ENCODE measurements at places on chromosomes 3 and 15.

DNA sequence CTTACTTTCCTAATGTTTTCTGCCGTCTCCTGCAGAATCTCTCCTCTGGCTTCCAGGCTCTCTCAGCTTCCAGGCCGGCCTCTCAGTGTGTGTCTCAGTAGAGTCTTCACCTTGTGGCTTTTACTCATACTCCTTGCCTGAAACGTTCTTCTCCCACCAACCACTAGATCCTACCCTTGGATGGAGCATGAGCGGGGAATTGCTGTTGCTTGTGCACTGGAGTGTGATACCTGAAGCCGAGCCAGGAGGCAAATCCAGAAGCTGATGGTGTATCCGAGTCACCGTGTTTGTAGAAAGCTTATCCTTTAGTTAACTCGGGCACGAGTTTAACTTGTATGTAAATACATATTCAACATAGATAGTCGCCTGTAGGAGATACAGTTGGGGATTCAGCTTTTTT is 285.0 kb upstream of the C2CD4B start:
- DNase-seq: no peak

- no peak for DNase-seq
Measured at GRCh38 chr3:177196008-177196455, 1.2 kb downstream of the TBL1XR1 start.

DNA sequence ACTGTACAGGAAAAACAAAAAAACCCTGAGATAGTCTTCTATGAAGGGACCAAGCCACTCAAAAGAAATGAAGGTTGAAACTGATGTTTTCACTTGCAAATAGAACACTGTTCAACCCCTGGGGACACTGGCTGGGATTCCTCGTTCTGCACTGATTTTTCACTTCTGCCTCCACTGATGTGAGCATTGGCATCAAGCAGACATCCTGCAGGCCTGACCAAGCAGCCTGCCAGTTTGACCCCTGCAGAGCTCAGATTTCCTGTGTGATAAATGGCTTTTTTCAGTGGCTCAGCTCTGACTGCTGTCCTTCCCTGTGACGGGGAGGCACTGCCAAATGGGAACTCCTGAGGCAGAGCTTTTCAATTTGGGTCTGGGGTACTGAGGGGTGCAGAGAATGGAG is 50.0 kb downstream of the RASGRP1 start:
- DNase-seq: no peak

DNA sequence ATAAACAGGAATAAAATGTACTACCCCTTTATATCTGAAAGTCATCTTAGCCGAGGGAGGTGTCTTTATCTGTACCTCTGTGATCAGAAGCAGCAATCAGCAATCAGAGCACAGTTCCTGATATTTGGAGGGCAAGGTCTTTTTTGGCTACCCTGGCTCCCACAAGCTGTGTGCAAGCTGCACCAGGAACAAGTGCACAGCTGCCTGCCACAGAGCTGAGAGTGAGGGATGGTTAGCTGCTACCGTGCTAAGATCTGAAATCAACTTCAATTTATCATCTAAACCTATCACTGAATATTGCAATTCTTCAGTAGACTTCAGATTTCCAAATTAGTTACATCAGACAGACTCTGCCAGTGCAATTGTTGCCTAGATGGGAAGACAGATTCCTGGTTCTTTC is 404.6 kb upstream of the ARL6 start:
- DNase-seq: no peak

Data from GM12891 (cell line).